ENCODE measurements at places on chromosomes 11 and 22.

- DNase-seq, result no peak
Observed at GRCh38 chr11:36041988-36042611, 98.2 kb downstream of the LDLRAD3 start.

- no peak for DNase-seq
Observed at GRCh38 chr11:102924851-102925380, 30.6 kb downstream of the MMP13 start.

GRCh38 chr22:50535113-50535512, 5.3 kb upstream of the TYMP start:
- no peak for DNase-seq

GRCh38 chr22:40178417-40179409, 988 bp downstream of the TNRC6B start:
- peak; percentile 24 for DNase-seq

- DNase-seq, result peak; percentile 95
Observed at GRCh38 chr11:75554258-75555022, 7.6 kb upstream of the SERPINH1 start.

GRCh38 chr11:44761551-44761961, 34.8 kb downstream of the TSPAN18 start:
- DNase-seq, result no peak

DNA sequence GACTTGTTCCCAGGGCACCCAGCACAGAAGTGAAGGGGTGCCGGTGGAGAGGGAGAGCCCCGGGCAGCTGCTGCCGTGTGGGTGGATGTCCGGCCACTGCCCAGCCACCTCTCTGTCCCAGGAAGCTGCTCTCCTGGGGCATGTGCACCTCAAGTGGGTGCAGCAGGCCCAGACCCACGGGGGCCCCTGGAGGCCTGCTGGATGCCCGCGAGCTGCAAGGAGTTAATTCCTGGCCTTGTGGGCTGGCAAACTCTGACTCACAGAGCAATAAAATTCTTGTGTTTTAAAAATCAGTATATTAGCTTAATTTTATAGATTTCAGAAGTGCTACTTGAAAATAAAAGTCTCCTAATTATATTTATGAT, 37.4 kb upstream of the KCNQ1OT1 start:
- DNase-seq, result no peak

DNA sequence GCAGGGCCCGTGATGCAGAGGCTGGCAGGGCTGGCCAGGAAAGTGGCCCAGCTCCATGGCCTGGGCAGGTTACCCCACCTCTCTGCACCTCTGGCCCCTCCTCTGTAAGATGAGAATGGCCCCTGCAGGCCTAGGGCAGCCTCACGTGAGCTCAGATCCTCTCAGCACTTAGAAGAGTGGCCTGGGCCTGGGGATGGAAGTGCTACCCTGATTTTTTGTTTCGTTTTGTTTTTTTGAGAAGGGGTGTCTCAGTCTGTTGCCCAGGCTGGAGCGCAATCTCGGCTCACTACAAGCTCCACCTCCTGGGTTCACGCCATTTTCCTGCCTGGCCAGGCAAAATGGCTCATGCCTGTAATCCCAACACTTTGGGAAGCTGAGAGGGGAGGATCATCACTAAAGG, 982 bp downstream of the APOBEC3H start:
- no peak for DNase-seq

DNA sequence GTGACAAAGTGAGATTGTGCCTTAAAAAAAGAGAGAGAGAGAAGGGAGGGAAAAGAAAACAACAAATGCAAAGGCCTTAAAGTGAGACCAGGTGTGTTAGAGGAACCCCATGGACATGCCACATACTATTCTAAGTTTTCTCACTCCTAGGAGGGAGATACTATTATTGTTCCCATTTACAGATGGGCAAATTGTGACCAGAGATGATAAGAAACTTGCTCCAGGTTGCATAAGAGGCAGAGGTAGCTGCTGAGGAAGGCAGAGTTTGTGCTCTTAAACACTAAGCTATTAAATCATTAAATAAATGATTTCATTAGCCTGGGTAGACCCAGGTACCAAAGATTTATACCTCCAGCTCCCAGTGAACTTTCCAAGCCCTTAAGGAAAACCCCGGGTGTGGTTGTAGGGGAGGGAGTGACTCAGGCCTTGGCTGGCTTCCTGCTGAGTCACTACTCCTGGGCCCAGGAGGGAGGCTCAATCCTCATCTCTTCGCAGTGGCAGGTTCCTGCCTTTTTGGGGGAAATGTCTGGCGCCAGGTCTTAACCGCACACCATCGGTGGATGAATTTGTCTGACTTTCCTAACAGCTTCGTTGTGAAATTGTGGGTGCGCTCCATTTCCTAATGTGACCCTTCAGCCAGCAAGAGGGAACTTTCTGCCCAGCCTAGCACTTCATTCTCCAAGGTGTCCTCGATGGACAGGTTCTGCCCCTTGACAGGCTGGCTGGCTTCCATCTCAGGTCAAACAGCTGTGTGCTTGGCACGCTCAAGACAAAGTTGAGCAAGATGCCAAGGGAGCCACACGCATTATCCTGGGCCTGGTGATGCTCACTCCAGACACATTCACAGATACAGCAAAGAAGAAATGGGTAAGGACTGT, 33.4 kb upstream of the PTPRJ start:
- no peak for DNase-seq

- DNase-seq, result no peak
Observed at GRCh38 chr11:75858042-75858441, 43.0 kb downstream of the UVRAG start.

- DNase-seq, result no peak
Observed at GRCh38 chr11:76742902-76743301, 40.3 kb upstream of the TSKU start.

GRCh38 chr11:2389377-2390026, 11.0 kb upstream of the TSSC4 start:
- no peak for DNase-seq

GRCh38 chr22:25786165-25786564, 44.2 kb downstream of the MYO18B start:
- DNase-seq, result no peak

DNA sequence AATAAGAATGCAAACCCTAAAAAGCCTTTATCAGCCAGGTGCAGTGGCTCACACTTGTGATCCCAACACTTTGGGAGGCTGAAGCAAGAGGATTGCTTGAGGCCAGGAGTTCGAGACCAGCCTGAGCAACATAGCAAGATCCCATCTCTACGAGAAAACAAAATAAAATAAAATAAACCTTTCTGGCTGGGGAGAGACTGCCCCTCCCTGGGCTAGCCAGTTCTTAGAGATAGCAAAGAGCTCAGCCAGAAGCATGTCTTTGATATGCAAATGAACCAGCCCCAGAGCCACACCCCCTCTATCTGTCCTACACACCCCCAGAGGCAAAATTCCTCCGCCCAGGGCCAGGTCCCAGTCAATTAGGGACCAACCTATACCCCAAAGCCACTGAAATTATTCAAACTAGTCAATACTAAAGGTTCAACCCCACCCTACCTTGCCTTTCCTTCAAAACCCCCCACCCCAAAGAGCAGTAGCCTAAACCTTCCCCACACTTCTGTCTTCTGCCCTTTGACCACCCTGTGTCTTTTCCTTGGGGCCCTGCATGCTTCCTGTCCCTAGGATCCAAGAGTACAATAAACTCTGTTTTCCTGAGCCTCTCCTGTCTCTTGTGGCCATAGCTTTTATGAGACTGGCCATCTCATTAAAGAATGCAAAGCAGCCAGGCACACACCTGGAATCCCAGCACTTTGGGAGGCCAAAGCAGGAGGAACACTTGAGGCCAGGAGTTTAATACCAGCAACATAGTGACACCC, 37.3 kb upstream of the CXCR5 start:
- DNase-seq, result no peak

DNA sequence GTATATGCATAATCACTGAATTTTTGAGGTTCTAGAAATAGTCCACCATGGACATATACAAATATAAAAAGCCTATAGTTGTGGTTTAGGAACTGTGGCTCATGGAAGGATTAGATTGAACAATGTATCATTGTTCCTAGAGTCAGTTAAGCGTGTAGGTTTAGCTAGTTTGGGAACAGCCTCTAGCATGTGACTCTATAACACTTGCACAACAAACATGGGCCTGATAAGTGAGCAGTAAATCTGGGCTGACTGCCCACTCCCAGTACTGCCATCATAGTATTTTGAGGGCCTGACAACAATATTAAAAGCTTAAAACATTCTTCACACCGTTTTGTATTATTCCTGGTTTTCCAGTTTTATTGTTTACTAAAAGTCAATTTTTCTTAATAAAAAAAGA, 47.0 kb downstream of the YAP1 start:
- DNase-seq, result no peak

- DNase-seq, result no peak
Observed at GRCh38 chr11:45366619-45367190, 80.6 kb upstream of the SYT13 start.

DNA sequence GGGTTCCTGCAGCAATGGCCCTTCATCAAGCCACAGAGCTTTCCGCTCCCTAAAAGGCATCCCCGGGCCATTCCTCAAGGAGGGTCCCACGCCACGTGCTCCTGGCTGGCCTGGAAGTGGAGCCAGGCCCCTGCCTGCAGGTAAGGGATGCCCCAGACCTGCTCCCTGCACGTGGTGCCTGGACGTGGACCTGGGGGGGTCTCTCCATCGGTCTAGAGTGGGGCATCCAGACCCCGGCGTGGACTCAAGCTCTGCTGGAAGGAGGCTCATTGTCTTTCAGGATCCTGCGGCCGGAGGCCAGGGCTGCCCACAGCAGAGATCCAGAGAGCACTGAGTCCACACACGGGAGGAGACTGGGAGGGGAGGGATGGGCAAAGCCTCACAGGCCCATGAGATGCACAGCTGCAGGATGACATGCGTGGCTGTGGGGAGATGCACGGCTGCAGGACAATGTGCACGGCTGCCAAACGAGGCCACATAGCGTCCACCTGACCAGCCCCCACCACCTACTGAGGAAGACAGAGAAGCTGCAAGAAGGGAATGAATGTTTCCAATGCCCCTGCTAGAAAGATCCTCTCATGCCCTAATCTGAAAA, 236.7 kb downstream of the BRD1 start:
- no peak for DNase-seq

GRCh38 chr22:30841273-30841672, 127.3 kb downstream of the MORC2 start:
- DNase-seq, result no peak

DNA sequence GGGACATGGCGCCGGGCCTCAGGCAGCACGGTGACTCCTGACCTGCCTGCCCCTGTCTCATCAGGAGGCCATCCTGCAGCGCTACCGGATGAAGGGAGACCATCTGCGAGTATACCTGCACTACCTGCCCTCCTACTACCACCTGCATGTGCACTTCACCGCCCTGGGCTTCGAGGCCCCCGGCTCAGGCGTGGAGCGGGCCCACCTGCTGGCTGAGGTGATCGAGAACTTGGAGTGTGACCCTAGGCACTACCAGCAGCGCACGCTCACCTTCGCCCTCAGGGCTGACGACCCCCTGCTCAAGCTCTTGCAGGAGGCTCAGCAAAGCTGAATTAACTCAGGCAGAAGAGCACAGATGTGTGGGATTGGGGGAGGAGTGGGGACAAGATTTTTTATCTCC, 10.2 kb upstream of the ST3GAL4 start:
- no peak for DNase-seq

All from amygdala (tissue), 56 donors.